ENCODE measurements at places on chromosomes 11 and 22. TPM values are rescaled to one million over a fixed set of nuclear protein-coding genes. Genes with fewer than 3 reads are reported as not detected.
A peak's percentile ranks its signal among the peaks of the same experiment; 100 is the strongest.

GRCh38 chr11:123247496-123247799, 52.4 kb upstream of the CLMP start:
- DNase-seq = no peak

GRCh38 chr22:29854432-29854831, 16.4 kb upstream of the ASCC2 start:
- DNase-seq = no peak

GRCh38 chr11:122746050-122746478, 90.5 kb downstream of the UBASH3B start:
- DNase-seq = no peak

DNA sequence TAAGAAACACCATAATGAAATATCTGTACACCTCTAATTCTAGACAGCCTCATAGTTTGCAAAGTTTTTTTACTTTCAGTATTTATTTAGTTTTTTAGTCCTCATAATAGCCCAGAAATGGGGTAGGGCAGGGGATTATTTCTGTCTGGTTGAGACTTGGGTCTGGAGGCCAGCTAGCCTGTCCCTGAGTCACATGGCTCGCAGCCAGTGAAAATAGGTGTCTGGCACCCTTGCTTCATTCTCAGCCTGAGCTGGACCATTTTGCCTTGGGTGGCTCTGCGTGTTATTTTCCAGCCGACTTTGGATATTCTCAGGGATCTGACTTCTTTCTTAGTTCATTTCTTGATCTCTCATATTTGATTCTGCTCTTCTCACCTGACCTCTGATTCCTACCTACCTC, 123.9 kb upstream of the NARS2 start:
- no peak for DNase-seq

DNA sequence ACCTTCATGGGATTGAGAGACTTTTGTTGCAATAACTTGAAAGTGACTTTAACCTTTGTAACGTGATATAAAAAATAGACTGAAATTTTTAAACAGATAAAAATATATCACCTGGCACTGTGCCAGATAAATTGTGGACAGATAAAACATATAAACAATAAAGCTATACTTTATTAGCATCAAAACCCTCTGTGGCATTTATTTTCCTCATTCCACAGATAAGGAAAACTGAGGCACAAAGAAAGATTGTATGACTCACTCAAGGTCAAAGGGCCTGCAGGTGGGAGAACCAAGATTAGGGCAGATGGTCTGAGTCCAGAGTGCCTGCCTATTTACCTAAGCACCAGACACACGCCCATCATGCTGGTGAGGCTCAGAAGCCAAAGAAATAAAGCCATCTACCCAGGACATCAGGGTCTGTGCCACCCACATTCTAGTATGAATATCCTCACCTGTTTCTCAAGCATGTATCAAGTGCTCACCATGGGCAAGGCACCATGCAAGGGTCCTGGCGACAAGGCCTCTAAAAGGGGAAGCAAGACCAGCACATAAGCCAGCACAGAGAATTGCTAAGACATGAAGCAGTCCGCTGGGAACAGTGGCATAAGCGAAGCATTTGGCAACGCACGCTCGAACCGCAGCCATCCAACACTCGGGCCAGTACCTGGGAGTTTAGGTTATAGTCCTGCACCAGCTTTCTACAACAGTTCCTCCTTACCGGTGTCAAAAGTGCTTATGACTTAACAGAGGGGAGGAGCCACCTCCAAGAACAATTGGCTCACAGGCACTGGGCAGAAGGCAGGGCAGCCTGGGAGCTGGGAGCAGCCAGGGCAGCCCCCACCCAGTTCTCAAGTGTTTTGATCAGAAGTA, 17.6 kb downstream of the MYH9 start:
- no peak for DNase-seq

DNA sequence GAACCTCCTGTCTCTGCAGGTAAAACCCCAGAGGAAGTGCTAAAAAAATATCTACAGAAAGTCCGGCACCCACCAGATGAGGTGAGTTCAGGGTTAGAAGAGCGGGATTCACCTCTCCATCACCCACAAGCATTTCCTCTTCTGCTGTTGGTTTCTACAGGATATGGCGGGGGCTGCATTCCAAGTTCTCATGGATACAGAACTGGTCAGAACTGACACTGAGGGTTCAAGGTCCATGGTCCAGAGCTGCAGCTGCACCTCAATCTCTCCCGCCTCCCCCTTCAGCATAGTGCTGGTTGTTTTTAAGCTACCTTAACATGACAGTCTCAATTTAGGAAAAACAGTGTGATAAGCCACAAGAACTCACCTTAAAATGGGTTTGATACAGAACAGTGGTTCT, 19.2 kb downstream of the DTX4 start:
- DNase-seq = no peak

DNA sequence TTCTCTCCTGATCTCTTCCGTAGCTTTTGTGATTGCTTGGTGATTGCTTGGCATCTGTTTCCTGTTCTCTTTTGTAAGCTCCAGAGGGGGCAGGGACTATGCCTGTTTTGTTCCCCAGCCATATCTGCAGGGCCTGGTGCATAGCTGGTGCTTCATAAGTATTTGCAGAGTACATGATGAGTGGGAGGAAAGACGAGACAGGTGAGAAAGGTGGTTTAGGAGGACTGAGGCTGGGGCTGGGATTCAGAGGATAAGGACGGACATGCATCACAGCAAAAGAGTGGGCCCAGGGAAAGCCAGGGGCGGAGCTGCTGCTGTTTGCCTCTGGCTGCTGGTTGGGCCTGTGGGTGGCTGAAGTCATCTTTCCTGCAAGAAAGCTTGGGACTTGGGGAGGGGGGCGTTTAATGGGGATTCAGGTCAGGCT, 62.4 kb downstream of the DSCAML1 start:
- no peak for DNase-seq

DNA sequence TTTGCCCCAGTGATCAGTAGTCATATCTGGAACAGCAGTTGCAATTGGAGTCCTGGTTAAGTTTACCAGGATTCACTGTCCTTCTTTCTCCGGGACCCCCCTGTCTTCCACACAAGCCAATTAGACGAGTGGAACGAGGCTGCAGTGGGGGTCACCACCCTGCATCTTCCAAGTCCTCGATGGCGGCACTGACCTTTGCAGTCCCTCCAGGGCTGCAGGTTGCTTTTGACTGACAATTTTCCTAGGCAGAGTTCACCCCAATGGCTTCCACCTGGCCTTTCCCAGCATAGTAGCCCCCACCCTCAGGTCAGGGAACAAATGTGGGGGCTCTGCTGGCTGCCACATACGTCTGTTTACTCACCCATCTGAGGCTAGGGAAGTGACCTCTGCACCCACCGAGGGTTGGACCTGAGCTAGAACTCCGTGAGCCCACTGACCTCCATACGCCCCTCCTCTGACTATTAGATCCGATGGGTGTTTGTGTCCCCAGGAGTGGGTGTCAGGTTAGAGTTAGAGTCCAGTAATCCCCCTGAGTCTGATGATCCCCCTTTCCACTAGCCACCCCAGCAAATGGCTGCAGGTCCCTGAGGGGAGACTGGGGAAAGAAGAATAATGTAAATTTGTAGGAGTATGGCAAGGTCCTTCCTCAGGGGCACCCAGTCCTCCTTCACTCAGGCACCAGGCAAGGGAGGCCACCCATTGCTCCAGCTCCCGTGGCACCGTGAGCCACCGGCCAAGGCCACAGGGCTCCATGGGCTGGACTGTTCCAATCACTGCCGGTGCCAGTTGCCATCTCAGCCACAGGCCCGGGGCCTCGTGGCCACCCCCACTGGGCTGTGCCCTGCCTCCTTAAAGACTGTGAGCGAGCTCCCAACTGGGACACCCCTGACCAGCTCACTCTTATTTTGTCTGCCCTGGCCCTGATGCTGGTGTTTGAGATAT, 5.5 kb downstream of the C11orf21 start:
- no peak for DNase-seq

DNA sequence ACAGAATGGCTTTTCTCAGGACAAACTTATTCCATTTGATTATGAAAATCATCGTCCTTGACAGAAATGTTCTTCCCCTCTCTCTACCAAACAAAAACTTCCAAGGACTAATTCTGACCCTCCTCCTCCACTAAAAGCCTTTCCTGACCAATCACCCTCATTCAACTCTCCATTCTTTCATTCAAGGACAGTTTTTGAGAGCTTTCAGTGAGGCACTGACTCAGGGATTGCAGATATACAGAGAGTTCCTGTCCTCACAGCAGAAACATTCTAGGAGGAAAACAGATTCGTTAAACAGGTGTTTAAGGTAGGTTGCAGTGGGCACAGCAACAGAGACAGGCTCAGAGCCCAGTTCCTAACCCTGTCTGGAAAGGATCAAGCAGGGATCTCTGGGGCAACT, 41.5 kb downstream of the OR4D9 start:
- no peak for DNase-seq

DNA sequence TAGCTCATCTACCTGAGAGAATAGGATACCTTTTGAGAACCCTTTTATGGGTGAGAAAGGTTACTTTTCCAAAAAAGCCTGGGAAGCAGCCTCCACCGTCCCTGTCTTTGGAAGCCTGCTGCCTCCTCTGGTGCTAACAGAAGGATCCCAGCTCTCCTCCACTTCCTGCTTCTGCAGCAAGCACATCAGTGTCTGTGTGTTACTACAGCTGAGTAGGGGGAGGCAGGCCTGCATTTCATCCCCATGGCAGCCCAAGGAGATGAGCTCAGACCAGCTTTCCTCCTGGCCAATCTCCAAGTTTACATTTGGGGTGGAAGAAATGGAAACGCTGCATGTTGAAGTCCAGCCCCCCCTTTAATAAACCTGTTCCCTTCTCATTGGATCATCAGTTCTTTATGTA, 7.4 kb upstream of the CCDC34 start:
- DNase-seq = no peak

DNA sequence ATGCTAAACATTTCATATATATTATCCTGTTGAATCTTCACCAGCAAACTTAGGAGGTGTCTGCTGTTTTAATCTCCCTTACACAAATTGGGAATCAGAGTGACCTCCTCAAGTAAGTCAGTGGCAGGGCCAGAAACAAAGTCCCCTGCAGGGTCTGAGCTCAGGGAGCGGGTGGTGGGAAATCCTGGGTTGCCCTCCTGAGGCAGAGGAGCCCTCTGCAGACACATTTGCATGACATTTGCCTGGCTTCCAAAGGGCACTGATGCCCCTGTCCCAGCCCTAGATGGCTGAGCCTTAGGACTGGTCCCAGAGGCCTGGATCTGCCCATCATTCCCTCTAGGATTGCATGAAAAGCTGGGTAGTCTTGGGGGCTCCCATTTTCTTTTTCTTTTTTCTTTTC, 2.1 kb upstream of the INPP5J start:
- no peak for DNase-seq

DNA sequence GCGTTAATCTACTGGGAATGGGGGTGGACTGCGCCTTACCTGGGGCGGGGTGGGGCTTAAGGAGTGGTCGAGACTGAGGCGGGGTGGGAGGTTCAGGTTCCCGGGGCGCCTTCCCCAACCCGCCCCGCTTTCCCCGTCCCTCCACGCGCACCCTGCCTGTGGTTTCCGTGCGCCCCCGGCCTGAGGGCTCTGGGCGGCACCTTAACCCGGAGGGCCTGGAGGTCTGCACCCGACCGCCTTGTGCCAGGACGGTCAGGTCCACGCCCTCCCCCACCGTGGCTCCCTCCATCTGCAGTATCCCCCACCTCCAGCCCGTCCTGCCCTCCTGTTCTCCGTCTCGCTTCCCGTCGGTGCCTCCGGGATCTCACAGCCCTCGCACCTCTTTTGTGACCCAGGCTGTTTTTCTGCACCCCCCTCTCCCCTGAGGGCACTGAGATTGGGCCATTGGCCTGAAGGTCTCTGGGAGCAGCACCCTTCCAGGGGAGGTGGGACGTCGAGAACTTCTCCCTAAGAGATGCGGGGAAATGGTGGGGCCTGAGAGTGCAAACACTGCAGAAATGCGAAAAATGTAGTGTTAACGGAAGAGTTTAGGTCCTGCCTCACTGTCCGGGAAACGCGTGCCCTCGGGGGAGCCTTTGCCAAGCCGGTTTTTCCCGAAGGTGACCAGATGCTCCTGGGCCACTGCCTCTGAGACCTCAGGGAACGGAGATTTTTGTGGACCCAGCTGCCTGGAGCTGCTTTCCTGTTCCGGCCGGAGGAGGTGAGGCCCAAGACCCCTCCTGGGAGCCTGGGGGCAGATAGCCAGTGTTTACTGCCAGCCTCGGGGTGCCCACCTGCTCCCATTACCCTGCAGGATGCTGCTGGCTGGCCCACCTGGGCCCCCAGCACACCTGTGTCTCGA, 1.2 kb upstream of the ASCL2 start:
- DNase-seq = no peak

GRCh38 chr11:109109571-109110315, 312.2 kb upstream of the C11orf87 start:
- DNase-seq = no peak

DNA sequence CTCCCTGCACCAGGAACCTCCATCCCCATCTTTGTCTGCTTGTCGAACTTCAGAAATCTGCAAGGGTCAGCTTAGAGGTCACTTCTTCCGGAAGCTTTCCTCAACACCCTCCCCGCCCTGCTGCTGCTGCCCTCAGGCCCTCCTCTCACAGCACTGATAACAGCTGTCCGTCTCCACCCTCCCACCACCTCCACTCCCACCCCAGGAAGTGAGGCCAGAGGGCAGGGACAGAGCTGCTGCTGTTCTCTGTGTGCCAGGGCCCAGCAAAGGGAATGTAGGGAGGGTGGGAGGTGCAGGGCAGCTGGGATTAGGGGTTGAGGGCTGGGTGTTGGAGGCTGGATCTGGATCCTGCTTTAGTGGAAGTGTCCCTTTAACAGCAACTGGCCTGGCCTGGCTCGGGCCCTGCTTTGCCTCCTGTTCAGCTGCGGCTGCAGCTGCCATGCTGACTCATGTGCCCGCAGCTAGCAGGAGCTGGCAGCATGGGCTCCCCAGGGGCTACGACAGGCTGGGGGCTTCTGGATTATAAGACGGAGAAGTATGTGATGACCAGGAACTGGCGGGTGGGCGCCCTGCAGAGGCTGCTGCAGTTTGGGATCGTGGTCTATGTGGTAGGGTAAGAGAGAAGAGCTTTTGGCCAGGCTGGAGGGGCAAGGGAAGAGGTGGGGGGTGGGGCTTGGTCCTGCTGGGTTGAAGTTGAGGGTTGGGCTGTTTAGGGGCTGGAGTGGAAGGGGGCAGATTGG, at the start of gene P2RX6:
P2RX6 (plus strand) TSS at position 440 of the 740 bp plus-strand sequence; CDS start at position 450, 10 bp downstream.
- DNase-seq = no peak

DNA sequence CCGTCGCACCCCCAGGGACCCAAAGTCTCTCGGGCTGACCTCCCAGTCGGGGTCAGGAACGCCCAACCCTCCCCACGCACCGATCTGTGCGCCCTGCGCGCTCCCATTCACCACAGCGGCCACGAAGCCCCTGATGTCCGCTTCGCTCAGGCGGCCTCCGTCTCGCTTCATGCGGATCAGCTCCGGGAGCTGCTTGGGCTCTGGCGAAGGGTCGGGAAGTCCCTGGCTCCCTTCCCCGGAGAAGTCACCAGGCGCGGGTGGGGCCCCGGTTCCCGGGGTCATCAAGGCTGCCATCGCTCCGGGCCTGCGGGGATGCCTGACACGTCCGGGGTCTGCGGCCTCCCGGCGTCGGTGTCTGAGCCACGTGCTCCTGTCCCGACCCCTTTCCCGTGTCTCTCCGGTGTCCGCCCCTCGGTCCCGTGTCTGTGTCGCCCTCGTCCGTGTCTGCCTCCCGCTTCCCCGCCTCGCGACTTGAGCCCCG, 356 bp downstream of the TYMP start:
- DNase-seq = peak; percentile 29

Gene MAPK8IP2
- total RNA-seq = 19.8 TPM

Gene CCDC116
- 0.28 TPM for total RNA-seq

Gene JAML
- total RNA-seq = 8.9 TPM

Gene SLC17A6
- 86.9 TPM for total RNA-seq

Gene MN1
- 9.9 TPM for total RNA-seq

Gene GLB1L2
- total RNA-seq = 2.0 TPM

Gene VPREB3
- not detected for total RNA-seq

Gene MMP1
- total RNA-seq = not detected

Gene YPEL4
- 2.6 TPM for total RNA-seq
